ENCODE measurements at places on chromosomes 6 and 20.

DNA sequence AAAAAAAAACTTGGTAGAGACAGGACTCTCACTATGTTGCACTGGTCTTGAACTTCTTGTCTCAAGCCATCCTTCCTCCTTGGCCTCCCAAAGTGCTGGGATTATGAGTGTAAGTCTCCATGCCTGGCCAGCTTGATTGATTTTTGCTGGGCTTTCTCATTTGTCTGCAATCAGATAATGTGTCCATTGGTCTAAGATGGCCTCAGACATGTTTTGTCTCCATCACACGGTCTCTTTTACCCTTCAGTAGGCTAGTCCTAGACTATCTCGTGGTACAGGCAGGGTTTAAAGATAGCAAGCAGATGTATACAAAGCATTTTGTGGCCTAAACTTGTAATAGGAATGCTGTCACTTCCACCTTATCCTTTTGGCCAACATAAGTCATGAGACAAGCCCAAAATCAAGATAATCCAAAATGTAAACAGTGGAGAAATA is 289.1 kb downstream of the TFAP2B start:
- no peak for DNase-seq

GRCh38 chr6:144564202-144564601 is 279.1 kb downstream of the UTRN start:
- DNase-seq: no peak

- DNase-seq: no peak
Observed at GRCh38 chr6:79152269-79152737, 74.2 kb upstream of the PHIP start.

- peak; percentile 24 for DNase-seq
Observed at GRCh38 chr20:45419188-45420091, 3.5 kb downstream of the PIGT start.

- DNase-seq: no peak
Observed at GRCh38 chr6:84910906-84911607, 146.7 kb upstream of the TBX18 start.

GRCh38 chr6:166625356-166625755 is 1.7 kb downstream of the RPS6KA2 start:
- no peak for DNase-seq

GRCh38 chr20:64157878-64158277 is 6.4 kb upstream of the MYT1 start:
- no peak for DNase-seq

- DNase-seq: no peak
Observed at GRCh38 chr20:19868441-19868840, 110.4 kb downstream of the RIN2 start.

DNA sequence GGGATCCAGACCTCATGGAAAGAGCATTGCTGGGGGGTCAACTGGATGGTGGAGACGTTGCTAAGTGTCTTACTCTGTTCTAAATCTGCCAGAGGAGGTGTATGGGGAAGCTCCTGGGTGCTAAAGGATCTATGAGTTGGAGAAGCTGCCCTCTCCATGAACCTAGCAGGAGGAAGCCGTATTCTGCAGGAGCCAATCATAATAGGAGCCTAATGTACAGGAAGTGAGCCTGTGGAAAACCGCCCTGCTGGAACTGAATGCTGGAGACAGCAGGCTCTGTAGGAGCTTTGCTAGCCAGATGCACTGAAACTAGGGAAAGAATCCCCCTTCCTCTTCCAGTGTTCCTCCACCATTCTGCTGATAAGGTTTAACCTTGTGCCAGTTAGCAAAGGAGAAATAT is 10.9 kb downstream of the CASP8AP2 start:
- no peak for DNase-seq

- no peak for DNase-seq
Observed at GRCh38 chr20:62405108-62405980, 1.7 kb downstream of the CABLES2 start.

DNA sequence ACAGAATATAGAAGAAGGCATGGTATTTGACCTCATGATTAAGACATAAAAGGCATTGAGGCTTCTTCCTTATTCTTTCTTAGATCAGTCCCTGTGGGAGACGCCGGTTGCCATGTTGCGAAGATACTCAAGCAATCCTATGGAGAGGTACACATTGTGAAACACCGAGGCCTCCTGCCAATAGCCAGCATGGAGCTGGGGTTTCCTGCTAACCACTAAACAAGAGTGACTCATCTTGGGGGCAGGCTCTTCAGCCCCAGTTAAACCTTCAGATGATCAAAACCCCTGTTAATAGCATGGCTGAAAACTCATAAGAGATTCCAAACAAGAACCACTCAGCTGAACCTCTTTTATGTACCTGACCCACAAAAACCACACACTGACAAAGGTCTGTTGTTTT is 478.8 kb downstream of the CD83 start:
- DNase-seq: no peak

DNA sequence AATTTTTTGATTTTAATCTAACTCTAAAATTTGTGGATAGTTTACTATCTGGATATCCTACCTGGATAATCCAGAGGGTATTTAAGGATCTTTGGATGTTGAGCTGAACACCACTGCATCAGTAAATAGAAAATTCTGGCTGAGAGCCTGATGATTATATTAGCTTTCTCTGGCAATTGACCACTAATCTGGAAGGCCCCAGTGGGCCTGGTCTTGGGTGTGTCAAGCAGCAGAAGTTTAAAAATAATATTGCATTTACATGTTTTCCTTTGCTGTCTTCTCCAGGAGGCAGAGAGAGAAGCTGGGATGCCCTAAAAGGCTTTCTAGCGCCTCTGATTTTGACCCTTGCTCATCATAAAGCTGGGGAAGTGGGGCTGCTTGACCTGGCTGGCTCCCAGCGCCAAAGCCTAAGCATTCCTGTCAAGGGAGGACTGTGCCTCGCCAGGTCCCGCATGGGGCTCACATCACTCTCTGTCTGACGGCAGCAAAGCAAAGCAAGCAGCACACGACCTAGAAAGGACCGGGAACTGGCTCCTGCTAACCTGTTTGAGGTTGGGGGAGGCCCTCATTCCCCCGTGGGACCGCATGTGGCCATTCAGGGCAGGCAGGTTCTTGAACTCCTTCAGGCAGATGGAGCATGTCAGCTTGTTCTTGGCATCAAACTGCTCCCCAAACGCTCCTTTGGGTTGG is 46.6 kb upstream of the MRPS10 start:
- no peak for DNase-seq

DNA sequence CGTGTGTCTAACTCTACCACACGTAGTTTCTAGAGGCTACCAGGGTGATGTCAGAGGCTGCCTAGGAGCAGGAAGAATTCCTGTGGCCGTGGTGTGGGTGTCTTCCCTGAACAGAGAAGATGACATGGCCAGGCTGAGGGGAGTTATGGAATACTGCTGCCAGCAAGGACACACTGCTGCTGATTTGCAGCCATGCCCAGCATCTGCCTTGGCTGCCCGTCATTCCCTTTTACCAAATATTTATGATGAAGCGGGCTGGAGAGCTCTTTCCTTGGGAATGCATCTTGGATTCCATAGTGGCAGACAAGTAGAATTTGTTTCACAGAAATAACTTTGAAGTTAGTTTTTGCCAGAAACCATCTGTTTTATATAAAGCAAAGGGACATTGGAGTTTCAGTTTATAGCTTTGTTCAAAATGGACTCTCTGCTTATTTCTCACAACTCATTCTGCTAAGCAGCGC is 80.8 kb upstream of the VSTM2L start:
- no peak for DNase-seq

DNA sequence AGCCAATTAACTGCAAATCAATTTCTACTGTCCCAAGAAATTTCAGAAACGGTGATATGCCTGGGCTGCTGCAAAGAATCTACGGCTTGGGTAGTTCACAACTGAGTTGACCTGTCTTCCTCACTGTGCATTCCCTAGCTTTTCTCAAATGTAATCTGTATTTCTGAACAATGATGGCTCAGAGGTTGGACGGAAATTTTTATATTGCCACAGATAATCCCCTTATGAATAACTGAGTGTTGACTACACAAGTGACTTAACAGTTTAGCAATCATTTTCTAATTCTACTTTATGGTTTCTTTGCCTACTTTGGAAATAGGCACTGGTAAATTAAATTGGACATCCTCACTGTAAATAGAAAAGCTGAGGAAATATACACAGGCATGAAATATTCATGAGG is 94.5 kb downstream of the ARHGAP18 start:
- DNase-seq: no peak

DNA sequence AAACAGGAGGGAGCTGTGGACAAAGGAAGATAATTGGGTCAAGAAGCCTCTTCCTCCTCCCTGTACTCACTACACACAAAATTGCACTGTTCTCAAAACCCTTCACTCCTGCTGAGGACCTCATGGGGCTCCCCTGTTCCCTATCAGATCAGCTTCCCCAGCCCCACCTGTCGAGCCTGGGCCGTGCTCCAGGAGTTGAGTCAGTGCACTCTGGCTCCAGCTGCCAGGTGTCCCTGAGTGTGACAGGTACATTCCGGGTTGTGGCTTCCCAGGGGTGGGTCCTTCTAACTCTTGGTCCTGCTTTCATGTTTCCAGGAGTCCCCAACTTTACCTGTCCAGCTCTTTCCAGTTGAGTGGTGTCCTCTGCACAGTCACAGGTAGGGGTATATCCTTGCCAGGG is 8.4 kb downstream of the RAB5IF start:
- no peak for DNase-seq

GRCh38 chr6:168791917-168792316 is 350.9 kb downstream of the SMOC2 start:
- no peak for DNase-seq

DNA sequence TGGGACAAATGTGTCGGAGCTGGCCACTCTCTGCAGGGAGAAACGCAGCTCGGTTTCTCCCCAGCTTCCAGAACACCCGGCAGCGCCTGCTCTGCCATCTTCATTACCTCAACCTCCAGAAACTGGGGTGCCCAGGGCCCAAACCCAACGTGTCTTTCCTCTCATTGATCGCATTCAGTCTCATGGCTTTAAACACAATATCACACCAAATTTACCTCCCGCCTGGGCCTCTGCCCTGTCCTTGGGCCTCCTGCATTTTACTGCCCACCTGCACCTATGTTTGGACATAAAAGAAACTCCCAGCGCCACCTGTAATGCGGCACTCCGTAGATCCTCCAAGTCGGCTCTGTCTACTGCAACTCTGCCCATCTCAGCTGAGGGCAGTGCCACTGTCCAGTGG is 22.2 kb downstream of the SERPINB6 start:
- DNase-seq: no peak
